COR-L47 (cell line): ENCODE measurements at places on chromosomes 4 and X.

GRCh38 chr4:3492741-3493719 is 29.9 kb downstream of the DOK7 start:
- DNase-seq, result no peak

DNA sequence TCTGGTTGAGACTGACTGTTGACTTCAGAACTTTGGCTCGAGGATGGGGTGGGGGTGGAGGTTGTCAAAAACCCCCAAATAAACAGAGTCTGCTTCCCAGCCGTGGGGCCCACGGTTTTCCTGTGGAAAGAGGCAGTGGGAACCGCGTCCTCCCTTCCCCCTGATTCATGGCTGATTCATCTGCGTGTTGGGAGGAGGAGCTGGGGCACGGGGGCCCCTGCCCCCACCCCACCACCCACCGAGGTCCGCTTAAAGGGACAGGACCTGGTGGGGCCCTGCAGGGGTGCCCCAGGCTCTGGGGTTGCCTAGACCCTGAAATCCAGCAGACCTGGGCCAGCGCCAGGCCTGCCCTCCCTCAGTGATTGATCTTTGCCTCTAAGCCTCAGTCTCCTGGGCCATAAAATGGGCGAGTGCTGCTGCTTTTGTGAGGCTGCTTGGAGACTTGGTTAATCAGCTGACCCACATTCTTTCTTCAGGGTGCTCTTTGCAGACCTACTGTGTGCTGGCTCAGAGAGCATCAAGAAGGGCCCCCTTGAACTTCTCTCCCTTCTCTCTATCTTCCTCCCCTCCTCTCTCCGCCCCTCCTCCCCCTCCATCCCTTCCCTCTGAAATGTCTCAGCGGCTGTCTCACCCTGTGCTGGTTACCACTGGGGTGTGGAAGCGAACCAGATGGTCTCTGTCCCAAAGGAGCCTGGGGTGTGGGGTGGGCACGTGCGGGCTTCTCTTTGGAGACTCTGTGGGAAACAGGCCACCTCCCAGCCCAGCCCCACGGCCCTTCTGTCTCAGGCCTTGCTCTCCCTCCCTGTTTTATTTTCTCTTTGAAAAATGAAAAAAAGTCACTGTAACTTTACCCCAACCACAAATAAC is 9.1 kb downstream of the HTRA3 start:
- no peak for DNase-seq

DNA sequence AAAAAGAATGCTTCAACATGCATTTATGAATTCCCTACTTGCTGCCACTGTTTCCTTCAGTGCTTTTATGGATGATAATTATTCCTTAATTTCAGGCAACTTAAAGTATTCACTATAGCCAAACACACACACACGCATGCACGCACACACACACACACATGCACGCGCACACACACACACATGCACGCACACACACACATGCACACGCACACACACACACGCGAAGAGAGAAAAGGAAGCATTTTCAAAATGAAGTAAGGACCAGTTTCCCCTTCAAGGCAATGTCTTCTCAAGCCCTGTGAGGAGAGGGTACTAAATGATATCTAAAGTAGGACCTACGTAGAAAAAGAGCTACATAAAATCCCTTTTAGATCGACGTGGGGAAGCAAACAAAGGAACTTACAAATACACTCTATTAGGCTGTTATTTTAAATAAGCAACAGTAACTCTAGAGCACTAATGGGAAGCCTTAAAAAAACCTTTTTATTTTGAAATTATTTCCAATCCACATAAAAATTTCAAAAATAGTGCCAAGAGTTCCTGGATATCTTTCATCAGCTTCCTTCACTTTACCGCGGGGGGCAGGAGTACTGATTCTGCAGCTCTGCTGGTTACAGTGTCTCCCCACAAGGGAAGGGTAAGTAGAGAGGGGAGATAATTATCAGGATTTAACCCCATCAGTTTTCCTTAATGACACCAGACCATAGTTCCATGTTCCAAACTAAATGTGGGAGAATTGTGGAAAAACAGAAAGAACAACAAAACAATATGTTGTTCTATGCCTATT is 13.7 kb downstream of the IRF2 start:
- DNase-seq, result no peak

DNA sequence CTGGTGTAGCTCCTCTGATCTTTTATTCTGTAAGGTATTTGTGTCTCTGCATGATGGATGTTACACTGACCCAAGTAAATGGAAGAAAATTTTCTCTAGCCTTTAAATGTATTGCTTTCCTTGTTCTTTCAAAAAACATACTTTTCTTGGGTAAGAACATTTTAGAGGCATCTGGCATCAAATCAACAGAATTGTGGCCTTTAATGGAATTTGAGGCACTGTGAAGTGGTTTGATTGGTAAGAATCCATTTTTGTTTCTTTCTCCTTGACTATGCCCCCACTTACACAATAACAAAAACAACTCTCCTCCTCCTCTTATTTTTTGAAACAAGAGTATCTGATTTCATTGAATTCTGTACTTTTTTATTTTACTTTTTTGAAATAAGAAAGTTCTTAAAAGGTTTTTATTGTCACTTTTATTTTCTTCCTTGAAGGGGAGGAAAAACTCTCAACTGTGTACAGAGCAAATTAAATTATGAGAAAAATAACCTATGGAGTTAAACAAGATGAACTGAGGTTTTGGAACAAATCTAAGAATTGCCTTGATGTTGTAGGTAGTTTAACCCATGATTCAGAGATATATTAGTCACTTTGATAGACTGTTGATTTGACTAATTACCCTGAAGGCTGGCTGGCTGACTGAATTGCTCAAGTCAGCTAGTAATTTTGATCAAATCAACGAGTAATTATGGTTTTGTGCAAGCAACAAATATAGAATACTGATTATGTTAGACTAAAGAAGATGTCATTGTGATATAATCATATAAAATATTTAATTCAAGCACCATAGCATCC is 146.4 kb downstream of the FHIP1A start:
- DNase-seq, result no peak

DNA sequence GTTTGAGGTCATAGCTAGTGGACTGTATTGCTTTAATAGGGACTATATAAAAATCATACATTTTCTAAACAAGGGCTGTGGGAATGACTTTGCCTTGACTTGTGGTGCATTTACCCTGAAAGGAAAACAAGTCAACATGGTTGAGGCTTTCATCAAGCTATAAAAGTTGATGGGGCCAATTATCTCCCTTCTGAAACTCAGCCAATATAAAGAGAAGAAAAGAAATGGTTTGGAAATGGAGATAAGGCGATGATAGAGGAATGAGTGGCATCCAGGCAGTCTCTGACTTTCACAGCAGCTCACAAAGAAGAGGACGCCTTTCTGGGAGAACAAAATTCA is 118.7 kb downstream of the SMARCA1 start:
- DNase-seq, result no peak

DNA sequence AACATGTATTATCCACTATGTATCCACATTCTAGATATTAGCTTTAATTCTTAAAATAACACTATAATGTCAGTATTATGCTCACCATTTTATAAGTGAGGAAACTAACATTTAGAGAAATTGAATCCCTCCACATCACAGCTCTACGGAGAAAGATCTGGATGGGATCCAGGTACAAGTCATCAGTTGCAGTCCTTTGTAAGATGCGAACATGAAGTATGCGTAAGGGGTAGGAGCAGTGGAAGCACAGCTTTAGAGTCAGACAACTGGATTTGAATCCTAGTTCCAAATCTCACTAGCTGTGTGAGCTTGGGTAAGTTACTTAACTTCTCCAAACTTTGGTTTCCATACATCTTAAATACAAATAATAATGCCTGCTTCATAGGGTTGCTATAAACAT is 162.5 kb downstream of the ATP10D start:
- no peak for DNase-seq

DNA sequence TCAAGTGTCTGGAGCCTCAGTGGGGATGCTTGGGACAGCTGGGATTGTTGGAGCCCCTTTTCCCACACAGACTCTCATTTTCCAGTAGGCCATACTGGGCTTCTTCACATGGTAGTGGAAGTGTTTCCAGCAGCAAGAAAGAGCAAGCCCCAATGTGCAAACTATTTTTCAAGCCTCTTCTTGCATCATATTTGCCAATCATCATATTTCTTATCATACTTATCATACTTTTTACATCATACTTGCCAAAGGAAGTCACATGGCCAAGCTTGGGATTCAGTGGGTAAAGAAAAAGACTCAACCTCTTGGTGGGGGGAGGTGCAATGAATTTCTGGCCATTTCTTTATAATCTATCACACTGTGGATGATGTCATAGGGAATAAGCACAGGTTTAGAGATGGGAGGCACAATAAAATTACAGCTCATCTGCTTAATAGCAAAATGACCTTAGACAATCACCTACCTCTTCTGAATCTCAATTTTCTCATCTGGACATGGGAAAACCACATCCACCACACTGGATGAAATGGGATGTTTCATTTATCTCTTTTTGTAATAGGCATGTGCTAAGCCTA is 174.2 kb downstream of the MID1IP1 start:
- DNase-seq, result no peak

DNA sequence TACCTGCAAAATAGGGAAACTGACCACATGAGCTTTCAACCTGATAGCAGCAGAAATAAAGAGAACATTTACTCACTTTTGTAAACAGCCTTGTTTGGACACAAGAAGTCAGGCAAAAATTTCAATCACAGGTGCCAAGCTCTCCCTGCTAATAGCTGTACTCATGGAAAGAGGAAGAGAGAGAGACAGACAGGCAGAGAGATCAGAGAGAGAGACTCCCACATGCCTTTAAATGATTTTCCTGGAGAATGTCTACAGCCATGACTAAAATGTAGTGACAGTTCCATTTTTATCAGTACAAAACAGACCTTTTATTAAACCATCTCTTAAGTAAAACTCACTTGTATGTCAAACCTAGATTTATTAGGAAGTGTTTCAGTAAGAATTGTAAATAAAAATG is 752.9 kb downstream of the TRAM1L1 start:
- DNase-seq, result no peak

DNA sequence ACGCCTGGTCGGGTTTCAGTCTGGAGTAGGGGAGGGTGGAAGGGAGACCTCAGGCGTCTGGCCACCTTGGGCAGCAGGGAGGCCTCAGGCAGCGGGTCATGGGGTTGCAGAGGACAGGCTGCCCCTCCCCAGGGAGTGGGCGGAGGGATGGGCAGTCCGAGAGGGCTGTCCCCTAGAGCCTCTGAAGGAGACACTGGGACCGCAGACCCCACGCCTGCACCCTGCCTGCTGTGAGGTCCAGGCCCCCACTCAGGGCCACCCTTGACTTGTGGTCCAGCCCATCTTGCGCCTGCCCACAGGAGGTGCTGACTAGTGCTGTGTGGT is 16.5 kb downstream of the FGFRL1 start:
- no peak for DNase-seq

GRCh38 chrX:132277953-132278614 is 58.8 kb upstream of the RAP2C start:
- DNase-seq, result no peak

- DNase-seq, result no peak
Measured at GRCh38 chr4:47505666-47506065, 20.6 kb downstream of the ATP10D start.

DNA sequence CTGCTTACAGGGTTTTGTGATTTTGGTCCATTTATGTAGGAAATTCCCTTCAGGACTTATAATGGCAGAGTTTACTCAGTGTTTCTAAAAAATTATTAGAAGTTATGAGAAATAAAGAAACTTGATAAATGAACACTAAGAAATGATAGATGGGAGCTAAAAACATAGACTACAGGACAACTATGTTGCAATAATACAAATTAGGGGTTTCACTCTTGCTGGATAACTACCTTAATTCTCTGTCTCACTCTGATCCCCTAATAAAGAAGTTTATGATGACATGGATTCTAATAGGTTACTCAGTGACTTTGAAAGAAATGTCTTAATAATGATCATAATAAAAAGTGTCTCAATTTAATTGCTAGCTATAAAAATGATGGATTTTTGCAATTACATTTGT is 23.3 kb upstream of the BBS12 start:
- no peak for DNase-seq

GRCh38 chr4:74331944-74332343 is 23.7 kb downstream of the EPGN start:
- no peak for DNase-seq

DNA sequence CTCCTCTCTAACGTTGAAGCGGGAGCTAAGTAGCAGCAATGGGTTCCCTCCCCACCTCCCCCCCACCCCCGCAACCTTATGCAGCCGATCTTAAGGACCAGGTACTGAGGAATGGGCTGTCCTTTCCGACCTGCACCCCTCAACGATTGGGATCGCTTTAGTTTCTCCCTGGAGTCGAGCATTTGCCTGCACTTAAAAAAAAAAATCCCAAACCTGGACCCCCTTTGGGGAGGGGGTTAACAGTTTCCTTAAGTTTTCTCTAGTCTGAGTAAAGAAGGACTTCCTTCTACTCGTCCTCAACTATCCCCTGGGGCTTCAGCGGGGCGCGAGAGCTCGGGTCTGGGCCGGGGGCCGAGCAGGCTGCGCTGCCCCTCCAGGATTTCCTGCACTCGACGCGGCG is 25.7 kb upstream of the BCORL1 start:
- DNase-seq, result no peak

DNA sequence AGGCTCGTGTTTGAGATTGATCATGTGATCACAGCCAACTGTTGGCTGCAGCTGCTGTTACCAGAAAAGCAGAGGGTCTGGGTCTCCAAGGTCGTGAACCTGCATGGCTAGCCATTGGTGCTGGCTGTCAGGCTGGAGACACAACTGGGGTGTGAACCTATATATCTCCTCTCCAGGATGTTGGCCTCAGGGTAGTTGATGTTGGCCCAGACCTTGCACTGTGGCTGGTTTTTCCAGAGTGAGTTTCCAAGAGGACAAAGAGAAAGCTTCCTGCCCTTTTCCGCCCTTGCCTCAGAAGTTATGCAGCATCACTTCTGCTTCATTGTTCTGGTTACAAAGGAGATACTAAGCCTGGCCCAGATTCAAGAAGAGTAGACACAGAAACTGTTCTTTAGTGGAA is 607.8 kb upstream of the HS3ST1 start:
- DNase-seq, result no peak

DNA sequence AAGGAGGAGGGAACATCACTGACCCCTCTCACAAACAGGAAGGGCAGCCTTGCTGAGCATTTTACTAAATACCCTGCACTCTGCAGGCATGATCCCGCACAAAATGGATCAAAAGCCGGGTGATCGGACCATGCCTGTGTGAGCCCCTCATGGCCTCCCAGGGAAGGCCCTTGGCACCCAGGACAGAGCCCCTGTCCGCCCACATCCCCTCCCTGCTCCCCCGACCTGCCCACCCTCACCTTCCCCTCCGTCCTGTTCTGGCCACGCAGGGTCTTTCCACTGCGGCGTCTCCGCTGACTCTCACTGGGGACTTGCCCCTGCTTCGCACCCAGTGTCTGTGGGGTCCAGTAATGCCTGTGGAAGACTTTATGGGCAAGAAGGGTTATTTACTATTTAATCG is 105.0 kb downstream of the HMX1 start:
- no peak for DNase-seq

DNA sequence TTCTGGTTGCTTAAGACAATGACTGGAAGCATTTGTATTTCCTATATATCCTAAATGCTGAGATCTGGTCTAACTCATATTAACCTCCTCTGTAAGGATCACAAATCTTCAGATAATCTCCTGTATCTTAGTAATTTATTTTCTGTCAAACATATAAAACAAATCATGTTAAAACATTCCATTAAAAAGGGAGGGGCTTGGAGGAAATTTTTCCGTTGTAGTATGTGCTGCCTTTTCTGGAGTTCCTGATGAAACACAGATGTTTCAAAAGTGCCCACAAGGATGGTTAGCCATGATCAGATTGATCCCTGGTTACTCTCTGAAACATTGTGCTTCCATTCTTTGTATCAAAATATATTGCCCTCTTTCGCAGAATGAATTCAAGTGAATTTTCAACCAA is 182.1 kb downstream of the TENM3 start:
- DNase-seq, result no peak

GRCh38 chr4:164138521-164138920 is 615.4 kb upstream of the SMIM31 start:
- no peak for DNase-seq

GRCh38 chr4:42417550-42417949 is 20.3 kb downstream of the SHISA3 start:
- DNase-seq, result no peak
